ENCODE measurements at places on chromosomes 1 and 21. TPM values are rescaled to one million over a fixed set of nuclear protein-coding genes. Genes with fewer than 3 reads are reported as not detected.

Gene SPRR5
- not detected for total RNA-seq

Gene DTL
- 1.3 TPM for total RNA-seq

Gene TMEM81
- total RNA-seq: 8.9 TPM

Gene C1orf53
- total RNA-seq: not detected

Gene PGLYRP4
- not detected for total RNA-seq

All from naive thymus-derived CD4-positive, alpha-beta T cell (primary cell).